ENCODE measurements at places on chromosomes 5 and 9.

- no peak for DNase-seq
Measured at GRCh38 chr9:14157191-14157590, 156.8 kb downstream of the NFIB start.

DNA sequence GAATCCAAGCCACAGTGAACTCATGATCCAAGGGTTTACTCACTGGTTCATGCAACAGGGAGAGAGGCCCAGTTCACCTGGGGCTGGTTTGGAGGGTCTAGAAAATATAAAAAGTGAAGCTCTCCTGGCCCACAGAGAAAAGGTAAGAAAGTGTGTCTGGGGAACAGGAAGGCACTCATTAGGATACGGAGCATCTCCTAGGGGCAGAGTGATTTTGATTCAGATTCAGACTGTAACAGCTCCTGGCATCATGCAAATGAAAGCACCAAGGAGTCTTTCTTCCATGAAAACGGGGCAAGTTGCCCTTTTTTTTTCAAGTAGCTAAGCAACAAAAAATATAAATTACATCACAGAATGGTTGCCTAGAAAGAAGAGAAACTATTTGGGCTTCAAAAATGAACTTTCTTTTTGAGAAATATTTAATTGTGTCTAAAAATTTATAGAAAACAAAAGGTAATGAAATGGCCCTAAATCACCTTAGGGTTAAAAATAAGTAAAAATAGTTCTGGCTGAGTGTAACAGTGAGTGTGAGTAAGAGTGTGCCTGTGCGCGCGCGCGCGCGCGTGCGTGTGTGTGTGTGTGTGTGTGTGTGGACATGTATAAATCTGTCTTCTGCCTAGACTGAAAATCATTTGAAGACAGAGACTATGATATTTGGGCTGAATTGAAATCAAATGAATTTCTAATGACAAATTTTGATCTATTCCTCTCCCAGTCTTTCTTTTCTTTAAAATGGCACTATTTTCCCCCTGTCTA, 177.8 kb upstream of the ZNF462 start:
- no peak for DNase-seq

DNA sequence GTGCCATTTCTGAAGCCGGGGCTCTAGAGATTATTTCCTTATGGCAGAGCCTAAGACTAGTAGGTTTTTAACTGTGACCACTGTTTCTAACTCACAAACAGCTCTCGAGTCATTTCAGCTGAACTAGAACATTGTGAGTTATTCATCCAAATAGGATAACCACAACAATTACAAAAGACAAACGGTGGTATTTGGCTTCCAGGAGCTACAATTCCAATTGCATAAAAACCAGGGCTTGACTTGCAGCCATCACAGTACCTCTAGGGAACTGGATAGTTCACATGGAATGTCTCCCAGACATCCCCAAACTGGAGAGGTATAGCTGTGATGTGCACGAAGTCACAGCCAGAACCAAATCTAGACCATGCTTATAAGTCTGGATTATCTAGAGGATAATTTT, 224.8 kb downstream of the FAM114A2 start:
- no peak for DNase-seq

GRCh38 chr5:126852091-126852571, 75.2 kb downstream of the LMNB1 start:
- no peak for DNase-seq

DNA sequence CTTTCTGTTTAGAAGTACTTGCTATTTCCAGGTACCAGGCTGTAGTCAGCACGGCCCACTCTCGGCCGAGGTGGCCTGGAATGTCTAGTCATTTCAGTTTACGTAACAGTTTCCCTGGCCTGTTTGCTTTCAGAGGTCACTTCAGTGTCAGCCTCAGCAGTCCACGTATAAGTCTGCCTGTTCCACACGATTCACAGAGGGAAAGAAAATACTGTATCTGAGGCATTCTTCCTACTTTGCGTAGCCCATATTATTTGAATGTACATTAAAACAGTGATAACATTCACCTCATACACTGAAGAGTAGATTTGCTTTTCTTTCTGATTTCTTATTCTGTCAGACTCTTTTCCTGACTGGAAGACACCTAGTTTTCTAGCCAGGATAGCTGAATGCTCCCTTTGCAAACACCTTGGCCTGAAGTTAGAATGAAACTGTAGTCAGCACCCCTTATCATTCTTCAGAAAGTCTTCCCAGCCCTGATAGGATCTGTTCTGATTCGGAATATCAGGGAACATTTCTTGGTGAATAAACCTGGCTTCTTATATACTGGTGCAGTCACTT, 140.9 kb downstream of the AOPEP start:
- DNase-seq: no peak

DNA sequence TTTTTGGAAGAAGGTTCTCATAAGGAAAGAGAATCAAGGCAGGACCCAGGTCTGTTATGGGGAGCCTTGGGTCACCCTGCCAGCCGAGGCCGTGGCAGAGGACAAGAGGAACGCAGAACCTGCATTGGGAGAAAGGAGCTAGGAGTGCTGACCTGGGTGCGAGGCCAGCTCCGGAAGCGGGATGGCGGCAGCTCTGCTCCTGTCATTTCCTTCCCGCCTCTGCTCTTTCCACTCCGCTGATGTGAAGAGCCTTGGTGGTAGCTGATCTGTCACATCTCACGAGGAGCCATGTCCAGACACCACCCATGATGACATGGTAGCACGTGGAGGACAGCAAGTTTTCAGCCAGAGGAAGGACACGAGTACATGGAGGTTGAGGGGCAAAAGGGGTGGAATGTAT, 109.5 kb upstream of the COL5A1 start:
- DNase-seq: no peak

DNA sequence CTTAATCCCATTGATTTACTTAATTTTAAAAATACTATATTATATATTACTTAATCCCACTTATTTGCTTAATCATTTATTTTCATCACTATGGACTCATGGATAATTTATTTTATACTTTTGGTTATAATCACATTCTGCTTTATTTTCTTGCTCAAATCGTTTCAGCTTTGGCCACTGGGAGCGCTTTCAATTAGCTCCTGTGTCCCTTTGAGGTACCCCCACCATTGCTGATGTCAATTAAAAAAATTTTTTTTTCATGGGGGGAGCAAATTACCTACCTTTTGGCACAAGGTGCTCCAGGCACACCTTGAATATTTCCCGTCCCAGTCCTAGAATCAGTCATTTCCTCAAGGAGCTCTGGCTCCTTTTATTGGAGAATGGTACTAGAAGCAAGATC, 1.4 kb upstream of the TRIO start:
- DNase-seq: no peak

- DNase-seq: no peak
Measured at GRCh38 chr5:73370095-73370494, 78.5 kb downstream of the FOXD1 start.

DNA sequence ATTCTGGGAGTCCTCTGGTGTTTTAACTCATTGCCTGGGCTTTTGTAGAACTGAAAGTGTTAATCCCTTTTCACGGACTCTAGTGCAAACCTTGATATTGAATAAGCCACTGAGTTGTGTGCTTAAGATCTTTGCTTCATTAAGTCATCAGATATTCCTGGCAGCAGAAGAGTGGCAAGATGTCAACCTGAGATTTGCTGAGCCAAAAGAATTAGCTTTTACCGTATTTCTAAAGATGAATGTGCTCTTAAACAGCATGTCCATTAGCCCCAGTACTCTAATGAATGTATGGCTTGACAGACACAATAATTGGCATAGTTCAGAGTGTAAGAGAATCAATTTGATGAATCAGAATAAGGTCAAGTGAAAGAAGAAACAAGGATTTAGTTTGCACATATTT, 87.2 kb upstream of the CDH6 start:
- DNase-seq: no peak

- DNase-seq: no peak
Measured at GRCh38 chr9:14277761-14278160, 36.2 kb downstream of the NFIB start.

DNA sequence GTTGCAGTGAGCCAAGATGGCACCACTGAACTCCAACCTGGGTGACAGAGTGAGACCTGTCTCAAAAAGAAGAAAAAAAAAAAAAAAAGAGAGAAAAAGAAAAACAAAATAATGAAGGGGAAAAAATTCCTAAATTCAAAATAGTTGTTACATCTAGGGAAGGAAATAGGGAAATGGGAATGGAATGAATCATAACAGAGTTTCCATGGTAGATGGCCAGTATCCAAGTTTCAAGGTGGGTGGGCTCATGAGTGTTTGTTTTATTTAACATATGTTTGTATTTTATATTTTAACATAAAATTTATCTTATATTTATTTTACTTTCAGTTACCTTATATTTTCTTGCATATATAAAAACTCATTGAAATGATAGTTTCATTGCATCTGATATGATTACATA, 215.6 kb downstream of the ARHGEF28 start:
- DNase-seq: no peak

GRCh38 chr9:104233366-104233765, 139.3 kb downstream of the SMC2 start:
- DNase-seq: no peak

GRCh38 chr9:11992866-11993265, 700.3 kb upstream of the TYRP1 start:
- no peak for DNase-seq

GRCh38 chr9:28456861-28457260, 883.6 kb upstream of the C9orf72 start:
- no peak for DNase-seq

- DNase-seq: no peak
Measured at GRCh38 chr9:35395706-35396101, 94.2 kb upstream of the RUSC2 start.

DNA sequence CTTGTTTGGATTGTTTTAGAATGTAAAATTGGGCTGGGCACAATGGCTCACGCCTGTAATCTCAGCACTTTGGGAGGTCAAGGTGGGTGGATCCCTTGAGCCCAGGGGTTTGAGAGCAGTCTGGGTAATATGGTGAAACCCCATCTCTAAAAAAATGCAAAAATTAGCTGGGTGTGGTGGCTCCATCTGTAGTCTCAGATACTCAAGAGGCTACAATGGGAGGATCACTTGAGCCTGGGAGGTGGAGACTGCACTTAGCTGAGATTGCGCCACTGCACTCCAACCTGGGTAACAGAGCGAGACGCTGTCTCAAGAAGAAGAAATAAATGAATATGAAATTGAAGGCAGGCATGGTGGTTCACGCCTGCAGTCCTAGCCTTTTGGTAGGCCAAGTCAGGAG, 21.3 kb downstream of the MAML1 start:
- no peak for DNase-seq

DNA sequence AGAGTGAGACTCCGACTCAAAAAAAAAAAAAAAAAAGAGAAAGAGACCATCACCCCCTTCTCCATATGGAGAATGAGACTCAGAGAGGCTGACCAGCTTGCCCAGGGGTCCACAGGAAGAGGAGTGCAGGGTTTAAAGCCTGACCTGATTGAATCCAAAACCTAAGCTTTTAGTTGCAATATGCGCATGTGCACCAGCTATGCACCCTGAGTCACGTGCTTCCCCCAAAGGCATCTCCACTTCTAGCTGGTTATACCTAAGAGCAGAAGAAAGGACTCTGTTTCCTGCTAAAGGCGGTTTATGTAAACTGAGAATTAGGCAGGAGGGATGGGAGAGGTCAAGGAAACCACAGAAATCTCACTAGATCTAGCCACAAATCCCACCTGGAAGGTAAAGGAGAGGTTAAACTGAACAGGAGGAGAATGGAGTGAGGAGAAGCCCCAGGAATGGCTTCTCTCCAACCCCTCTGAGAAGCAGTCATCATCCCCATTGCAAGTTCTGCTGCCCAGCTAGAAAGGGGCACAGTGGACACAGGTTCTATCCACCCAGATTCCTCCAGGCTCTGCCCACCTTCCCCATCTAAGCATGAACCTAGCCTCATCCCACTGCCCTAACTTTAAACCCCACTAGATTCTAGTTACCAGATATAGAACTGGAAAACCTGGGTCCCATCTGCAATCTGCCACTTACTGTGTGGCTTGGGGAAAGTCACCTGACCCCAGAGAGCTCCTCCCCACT, 171.3 kb downstream of the ACTL7B start:
- no peak for DNase-seq

DNA sequence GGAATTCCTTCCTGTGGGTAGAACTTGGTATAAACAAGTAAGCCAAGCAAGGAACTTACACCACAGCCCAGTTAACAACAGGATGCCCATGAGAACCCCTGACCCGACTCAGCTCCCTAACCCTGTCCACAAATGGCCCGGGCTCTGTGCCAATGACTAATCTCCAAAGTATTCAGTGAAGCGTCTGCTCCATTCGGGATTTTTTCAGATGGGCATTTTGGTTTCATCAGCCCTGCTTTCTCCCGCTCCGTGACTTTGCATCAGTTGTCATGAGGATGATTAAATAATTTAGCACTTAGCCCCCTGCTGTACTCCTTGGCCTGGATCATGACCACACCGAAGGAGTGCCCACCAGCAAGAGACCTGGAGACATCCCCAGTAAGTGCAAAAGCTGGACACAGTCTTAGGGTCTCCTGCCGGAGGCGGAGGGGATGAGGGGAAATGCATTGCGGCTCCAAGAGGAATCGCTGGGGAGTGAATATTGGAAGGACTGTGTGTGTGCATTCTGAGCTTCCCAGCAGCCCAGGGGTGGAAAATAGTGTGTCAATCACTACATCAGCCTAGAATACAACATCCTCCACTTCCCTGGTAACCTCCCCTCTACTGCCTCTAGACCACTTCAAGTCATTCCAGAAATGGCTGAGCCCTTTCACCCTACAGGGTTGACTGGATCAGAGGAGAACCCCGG, 41.4 kb upstream of the DNAH5 start:
- DNase-seq: no peak

DNA sequence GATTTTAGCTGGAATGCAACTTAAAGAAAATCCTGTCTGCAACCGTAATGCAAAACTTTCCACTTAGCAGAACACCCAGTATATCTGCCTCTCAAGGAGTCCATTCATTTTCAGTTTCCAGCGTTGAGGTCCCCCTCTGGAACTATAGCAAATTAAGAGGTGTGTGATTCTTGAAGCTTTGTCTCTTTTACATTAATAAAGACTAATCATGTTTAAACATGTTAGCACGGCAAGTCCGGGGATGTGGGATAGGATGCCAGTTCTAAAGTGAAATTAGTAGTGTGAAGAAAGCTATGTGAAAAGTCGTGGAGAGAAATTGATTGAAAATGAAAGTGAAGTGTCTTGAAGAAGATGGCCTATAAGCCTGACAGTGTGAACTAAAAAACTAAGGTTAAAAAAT, 429.1 kb downstream of the NR2F1-AS1 start:
- DNase-seq: no peak

DNA sequence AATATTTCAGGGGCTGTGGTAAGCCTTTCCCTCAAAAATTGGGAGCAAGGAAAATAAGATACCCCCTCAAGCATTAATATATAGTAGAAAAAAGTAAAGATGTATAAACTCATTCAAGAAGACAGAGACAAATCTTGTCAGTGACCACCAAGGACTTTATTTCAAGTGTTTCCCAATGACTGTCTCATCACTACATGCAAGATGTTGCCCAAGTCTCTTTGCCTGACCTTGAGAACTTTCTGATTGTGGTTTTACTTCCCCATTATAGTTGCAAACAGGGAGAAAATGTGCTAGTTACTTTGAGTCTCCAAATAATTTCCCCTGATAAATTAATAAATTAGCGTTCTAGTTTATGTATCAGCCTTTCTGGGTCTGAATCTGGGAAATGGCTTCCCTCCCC, 4.0 kb upstream of the SLC46A2 start:
- no peak for DNase-seq

- no peak for DNase-seq
Measured at GRCh38 chr9:69168709-69169217, 5.3 kb upstream of the TJP2 start.

- DNase-seq: no peak
Measured at GRCh38 chr9:72257814-72258213, 107.2 kb downstream of the ZFAND5 start.

Data from anterior cingulate cortex (tissue), 58 donors.